Activated CD8-positive, alpha-beta T cell treated with anti-CD3 and anti-CD28 coated beads for 36 hours (primary cell): ENCODE measurements at places on chromosomes 3 and 15. TPM values are rescaled to one million over a fixed set of nuclear protein-coding genes. Genes with fewer than 3 reads are reported as not detected.

DNA sequence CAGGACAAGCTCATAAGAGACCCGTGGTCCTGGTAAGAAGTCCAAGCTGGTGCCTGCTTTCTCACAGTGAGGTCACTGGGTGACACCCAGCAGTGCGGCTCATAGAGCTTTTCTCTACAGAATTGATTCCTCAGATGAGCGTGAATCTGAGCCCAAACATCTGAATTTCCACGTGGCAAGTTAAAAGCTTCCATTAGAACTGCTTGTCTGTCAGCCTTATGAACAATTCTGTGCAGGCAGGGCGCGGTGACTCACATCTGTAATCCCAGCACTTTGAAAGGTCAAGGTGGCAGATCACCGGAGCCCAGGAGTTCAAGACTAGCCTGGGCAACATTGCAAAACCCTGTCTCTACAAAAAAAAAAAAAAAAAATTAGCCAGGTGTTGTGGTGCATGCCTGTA, 113.1 kb upstream of the ABHD17C start:
- H3K4me1 ChIP-seq: peaks cover 2% of the 10 kb centered on the region
- no peaks in the 10 kb centered on the region for H3K36me3 ChIP-seq
- peaks cover 3% of the 10 kb centered on the region for H3K27me3 ChIP-seq
- H3K4me3 ChIP-seq: no peak overlapping the region

- H3K36me3 ChIP-seq: no peaks in the 10 kb centered on the region
- H3K27ac ChIP-seq: no peak overlapping the region
- H3K27me3 ChIP-seq: no peaks in the 10 kb centered on the region
- DNase-seq: peak; percentile 2
- H3K4me3 ChIP-seq: no peak overlapping the region
- H3K4me1 ChIP-seq: no peaks in the 10 kb centered on the region
Observed at GRCh38 chr15:51536965-51537574, 85.5 kb downstream of the DMXL2 start.

GRCh38 chr3:126395846-126396513, 1.3 kb downstream of the CFAP100 start:
- H3K27ac ChIP-seq: no peak overlapping the region
- H3K4me3 ChIP-seq: no peak overlapping the region
- H3K27me3 ChIP-seq: peaks cover 30% of the 10 kb centered on the region

- peaks cover 43% of the 10 kb centered on the region for H3K4me1 ChIP-seq
- peak; percentile 77 for DNase-seq
- H3K27ac ChIP-seq: peak overlapping the region; percentile 92
- peaks cover 2% of the 10 kb centered on the region for H3K27me3 ChIP-seq
- H3K36me3 ChIP-seq: peaks cover 13% of the 10 kb centered on the region
- peak overlapping the region; percentile 54 for H3K4me3 ChIP-seq
Observed at GRCh38 chr15:50137330-50137761, 18.3 kb upstream of the ATP8B4 start.

GRCh38 chr3:20637729-20638128, 451.7 kb upstream of the SGO1 start:
- no peaks in the 10 kb centered on the region for H3K36me3 ChIP-seq
- H3K27ac ChIP-seq: no peak overlapping the region

GRCh38 chr3:123295171-123295900, 93.6 kb downstream of the SEC22A start:
- H3K27ac ChIP-seq: no peak overlapping the region
- H3K4me3 ChIP-seq: no peak overlapping the region
- DNase-seq: no peak
- no peaks in the 10 kb centered on the region for H3K4me1 ChIP-seq
- no peaks in the 10 kb centered on the region for H3K27me3 ChIP-seq

- no peaks in the 10 kb centered on the region for H3K27me3 ChIP-seq
- no peak overlapping the region for H3K4me3 ChIP-seq
- H3K36me3 ChIP-seq: no peaks in the 10 kb centered on the region
- DNase-seq: no peak
- H3K4me1 ChIP-seq: no peaks in the 10 kb centered on the region
Observed at GRCh38 chr3:79390352-79390751, 377.4 kb downstream of the ROBO1 start.

- no peak for DNase-seq
- no peaks in the 10 kb centered on the region for H3K27me3 ChIP-seq
Observed at GRCh38 chr3:16426665-16427064, 86.8 kb downstream of the RFTN1 start.

DNA sequence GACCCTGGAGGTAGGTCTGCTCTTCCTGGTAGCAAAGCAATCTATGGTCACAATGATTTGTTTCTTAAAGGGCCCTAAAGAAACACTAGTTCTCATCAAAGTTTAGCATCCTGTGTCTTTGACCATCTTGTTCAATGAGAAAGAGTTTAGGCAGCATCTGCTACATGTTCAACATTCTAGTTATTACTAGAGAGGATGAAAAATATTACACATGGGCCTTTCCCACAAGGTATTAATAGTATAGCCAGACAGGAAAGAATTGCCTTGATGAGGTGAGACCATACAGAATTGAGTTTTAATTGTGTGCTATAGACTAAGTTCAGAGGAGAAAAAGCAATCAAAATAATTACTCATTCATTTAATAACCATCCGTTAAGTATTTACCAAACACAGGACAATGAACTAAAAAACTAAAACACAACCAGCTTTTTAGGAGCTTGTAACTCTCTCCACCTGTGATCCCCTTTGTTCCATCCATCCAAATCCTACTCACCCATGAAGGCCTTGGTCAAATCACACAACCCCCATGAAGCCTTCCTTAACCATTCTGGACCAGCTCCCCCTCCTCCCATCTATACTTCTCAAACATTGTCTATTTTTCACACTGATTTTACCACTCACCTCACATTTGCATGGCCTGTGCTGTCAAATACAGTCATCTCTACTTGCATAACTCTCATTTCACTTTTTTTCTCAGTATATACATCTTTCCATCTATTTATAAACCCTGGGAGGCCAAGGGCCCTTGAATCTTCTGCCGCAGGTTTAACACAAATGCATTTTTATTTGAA, 122.9 kb downstream of the RORA start:
- no peak overlapping the region for H3K27ac ChIP-seq
- no peak for DNase-seq
- peaks cover 15% of the 10 kb centered on the region for H3K27me3 ChIP-seq
- H3K4me3 ChIP-seq: no peak overlapping the region
- no peaks in the 10 kb centered on the region for H3K4me1 ChIP-seq

DNA sequence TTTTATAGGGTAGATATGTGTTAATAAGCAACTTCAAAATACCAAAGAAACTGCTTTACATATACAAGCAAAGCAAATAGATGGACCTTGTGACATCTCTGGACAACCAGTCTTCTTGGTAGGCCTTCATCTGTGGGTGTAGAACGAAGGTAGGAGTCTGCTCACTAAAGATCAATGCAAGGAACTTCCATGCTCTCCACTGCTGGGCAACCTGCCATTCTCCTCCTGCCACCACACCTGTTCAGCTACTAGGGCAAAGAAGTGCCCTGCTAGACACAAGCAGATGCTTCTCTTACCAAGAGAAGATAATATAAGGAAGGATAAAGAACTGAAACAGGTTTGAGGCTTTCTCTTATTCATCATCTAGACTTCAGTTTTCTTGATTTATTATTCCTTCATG, 12.6 kb downstream of the PPARG start:
- no peak for DNase-seq
- H3K27me3 ChIP-seq: peaks cover 21% of the 10 kb centered on the region
- H3K4me1 ChIP-seq: no peaks in the 10 kb centered on the region
- no peak overlapping the region for H3K4me3 ChIP-seq

- DNase-seq: no peak
- peaks cover 2% of the 10 kb centered on the region for H3K27me3 ChIP-seq
- no peaks in the 10 kb centered on the region for H3K4me1 ChIP-seq
- no peaks in the 10 kb centered on the region for H3K36me3 ChIP-seq
Observed at GRCh38 chr3:10376353-10376752, 55.4 kb upstream of the SEC13 start.

GRCh38 chr3:14320219-14320618, 82.2 kb upstream of the SLC6A6 start:
- no peaks in the 10 kb centered on the region for H3K27me3 ChIP-seq
- DNase-seq: no peak
- H3K4me3 ChIP-seq: no peak overlapping the region
- no peak overlapping the region for H3K27ac ChIP-seq
- H3K4me1 ChIP-seq: no peaks in the 10 kb centered on the region

DNA sequence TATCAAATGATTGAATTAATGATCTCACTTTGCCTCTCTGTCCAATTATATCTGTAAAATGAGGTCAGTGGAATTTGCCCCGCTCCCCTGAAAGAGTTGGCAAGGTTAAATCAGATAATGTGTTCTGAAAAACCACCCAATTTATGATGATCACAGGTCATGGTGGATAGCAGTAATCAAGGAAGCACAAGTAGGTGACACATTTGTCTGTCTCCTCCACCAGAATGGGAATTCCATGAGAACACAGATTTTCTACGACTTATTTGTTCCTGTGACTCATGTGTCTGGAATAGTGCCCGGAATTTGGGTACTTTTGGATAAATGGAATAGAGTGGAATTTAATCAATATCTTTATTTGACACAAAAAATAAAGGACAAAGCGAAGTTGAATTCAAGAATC, 220.9 kb upstream of the SUCLG2 start:
- no peaks in the 10 kb centered on the region for H3K4me1 ChIP-seq
- H3K27me3 ChIP-seq: no peaks in the 10 kb centered on the region
- no peaks in the 10 kb centered on the region for H3K36me3 ChIP-seq

DNA sequence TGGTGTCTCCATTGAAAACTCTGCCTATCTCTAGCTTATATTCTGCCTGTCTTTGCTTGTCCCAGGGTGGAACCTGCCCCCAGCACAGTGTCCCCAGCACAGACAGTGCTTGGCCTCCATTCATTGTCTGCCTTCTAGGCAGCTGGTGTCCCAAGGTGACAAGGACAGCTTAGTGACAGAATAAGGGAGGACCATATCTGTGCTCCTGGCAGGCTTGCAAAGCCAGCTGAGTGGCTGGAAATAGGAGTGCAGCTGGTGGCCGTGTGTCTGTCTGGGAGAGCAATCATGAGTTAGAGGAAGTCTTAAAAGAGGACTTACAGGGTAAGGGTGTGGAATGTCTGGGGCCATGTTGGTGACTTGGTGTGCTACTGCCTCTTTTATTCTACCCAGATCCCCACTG, 33.4 kb downstream of the SCN5A start:
- no peak for DNase-seq
- no peaks in the 10 kb centered on the region for H3K4me1 ChIP-seq
- H3K27ac ChIP-seq: no peak overlapping the region
- no peak overlapping the region for H3K4me3 ChIP-seq

DNA sequence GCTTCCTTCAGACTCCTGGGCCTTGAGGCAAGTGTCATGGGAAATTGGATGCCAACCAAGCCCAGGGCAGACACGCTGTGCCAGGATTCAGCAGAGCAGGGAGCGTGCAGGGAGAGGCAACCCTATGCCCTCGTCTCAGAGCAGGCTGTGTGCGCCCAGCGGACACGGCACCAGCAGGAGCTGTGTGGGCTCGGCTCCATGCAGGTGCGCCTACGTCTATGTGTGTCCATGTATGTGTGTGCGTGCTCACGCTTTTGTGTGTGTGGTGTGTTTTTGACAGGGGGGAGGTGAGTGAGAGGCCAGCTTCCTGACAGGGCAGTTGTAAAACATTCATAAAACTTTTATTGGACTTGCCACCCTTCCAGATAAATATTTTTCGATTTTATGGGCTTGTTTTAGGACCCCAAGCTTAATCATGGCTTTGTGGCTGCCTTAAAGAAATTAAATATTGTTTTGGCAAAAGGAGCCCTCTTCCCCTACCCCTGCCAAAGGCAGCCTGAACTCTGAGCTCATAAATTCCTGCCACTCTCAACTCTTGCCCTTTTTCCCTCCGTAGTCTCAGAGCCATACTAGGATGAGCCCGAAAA, 84.4 kb downstream of the DNAJB8 start:
- no peak overlapping the region for H3K4me3 ChIP-seq
- DNase-seq: no peak
- H3K27ac ChIP-seq: no peak overlapping the region
- no peaks in the 10 kb centered on the region for H3K27me3 ChIP-seq

DNA sequence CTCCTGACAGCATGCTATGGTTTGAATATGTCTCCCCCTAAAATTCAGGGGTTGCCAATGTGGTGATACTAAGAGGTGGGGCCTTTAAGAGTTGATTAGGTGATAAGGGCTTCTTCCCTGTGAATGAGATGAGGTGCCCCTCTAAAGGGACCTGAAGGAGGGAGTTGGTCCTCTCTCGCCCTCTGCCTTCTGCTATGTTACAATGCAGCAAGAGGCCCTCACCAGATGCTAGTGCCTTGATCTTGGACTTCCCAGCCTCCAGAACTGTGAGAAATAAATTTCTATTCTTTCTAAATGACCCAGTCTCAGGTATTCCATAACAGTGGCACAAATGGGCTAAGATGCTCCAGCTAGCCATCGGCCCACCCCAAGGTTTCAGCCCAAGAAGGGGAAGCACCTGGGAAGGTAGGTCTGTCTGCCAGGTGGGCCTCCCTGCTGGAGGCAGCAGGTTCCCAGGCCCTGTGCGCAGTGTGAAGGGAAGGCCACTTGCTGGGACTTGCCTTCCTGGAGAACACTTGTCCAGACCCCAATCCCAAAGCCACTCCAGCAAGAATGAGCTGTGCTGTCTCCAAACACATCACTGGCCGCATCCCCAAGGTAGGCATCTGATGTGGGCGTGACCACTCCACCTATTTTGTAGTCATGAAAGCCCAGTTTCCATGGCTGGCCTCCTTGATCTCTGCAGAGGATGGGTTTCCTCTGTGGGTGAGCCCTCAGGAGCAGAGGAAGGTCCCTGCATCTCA, 9.0 kb downstream of the TGM4 start:
- H3K27ac ChIP-seq: no peak overlapping the region
- peaks cover 10% of the 10 kb centered on the region for H3K27me3 ChIP-seq
- no peak for DNase-seq
- no peaks in the 10 kb centered on the region for H3K4me1 ChIP-seq
- H3K36me3 ChIP-seq: no peaks in the 10 kb centered on the region

Gene U2SURP
- total RNA-seq: 174 TPM

Gene LRRC34
- total RNA-seq: 6.6 TPM

Gene ZMYND10
- total RNA-seq: 2.6 TPM
